ENCODE measurements at places on chromosomes 6 and 20.

GRCh38 chr6:162852840-162853577 lies 125.2 kb downstream of the PACRG start:
- no peak for DNase-seq

DNA sequence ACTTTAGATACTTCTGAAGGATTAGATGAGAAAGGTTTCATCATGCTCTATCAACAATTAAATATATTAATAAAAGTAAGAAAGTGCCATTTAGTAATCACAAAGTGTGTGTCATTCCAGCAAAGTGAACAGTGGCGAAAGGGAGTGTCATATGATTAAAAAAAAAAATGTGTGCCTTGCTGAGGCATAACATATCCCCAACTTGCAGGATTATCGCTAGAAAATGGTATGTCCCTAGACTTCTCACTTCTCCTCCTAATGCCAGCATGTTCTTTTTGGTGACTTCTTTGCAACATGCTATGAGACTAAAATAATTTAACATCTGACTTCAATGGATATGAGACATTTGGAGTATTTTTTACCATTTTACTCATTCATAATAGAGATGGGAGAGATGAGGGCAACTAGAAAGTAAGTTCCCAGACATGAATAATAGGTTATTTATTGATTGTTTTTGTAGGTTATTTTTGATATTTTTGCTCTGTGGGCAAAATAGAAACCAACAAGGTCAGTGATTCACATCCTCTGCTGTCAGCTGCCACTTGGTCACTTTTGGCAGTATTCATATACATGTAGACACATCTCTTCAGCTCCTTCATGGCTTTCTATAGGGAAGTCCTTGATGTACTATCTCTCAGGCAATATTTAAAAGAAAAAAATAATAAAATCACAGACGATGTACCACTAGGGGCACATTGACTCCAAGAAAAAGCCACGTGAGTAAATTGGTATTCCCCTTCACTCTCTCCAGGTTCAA lies 370.1 kb downstream of the BMP2 start:
- DNase-seq: no peak

DNA sequence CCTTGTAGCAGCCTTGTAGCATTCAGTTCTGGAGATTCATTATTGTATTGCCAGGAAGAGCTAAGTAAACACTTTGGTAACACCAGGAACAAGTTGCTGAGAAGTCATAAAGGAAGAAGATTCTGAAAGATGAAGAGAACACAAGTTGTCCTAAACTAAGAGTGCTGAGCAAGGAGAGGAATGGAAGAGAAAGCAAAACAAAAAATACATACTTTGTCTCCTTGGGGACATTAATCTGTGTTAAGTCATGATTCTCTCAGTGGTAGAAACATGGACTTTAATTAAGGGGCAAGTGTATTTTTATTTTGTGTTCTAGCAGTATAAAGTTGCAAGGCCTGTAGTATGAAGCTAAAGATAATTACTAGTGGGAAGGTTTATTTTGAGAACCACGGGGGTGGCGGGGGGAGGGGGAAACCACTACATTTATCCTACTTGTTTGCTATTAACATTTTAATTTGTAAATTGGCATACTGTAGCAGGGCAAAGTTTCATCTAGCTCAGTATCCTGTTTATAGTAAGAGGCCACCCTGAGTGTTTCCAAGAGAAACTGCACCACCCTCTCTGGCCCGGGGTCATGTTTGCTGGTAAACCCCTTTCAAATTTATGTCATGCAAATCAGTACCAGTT lies 463.0 kb downstream of the CDKAL1 start:
- DNase-seq: no peak

GRCh38 chr6:157912326-157912725 lies 69.3 kb upstream of the SYNJ2 start:
- no peak for DNase-seq

GRCh38 chr20:48207505-48207904 lies 422.2 kb upstream of the SULF2 start:
- no peak for DNase-seq

GRCh38 chr6:36984581-36985416 lies 1.2 kb downstream of the MTCH1 start:
- peak; percentile 30 for DNase-seq

GRCh38 chr6:12661432-12662089 lies 55.0 kb upstream of the PHACTR1 start:
- DNase-seq: no peak

DNA sequence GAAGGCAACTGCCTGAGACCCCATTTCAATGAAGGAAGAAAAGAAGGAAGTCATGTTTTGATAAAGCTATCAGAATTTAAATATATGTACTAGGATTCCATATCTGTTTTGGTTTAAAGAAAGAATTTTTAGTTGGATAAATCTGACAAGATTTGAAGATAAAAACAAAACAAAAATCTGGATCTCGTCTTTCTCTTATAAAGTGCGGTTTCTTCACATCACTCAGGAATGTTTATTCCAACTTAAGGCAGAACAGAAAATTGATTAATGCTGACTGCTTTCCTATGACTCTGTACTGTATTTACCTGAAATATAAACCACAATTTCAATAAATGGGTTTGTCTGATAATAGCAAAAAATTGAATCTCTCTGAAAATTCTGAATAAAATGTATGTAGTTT lies 439.7 kb downstream of the RFPL4B start:
- no peak for DNase-seq

DNA sequence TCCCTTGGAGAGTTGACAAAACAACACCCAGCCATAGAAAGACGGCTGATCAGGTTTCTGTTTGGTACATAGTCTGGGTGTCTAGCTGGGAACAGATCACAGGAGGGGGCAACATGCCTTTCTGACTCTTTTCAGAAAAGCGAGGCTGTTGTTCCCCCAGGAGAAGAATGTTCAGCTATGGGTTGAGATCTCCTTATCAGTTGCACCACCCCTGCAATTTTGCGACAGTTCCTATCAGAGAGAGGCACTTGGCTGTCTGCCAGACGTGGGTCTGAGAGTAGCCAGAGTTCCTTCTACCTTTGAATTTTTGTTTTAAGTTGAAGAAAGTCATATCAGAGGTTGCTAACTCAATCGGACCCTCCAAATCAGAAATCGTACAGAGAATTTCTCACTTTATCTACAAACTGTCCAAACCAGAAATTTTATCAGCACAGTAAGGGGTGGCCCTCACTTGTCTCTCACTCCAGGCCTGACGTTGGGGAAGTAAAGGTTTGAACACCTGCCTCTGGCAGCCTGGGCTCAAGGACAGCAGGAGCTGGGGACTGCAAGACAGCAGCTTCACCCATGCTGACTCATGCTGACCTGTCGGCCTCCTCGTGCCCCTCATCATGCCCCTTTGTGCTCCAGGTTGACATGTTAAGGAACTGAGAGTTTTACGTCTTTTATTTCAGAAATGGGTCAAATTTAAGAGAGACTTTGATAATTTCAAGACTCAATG lies 42.3 kb downstream of the TMC2 start:
- no peak for DNase-seq

Data from HEK293T (cell line).